Urinary bladder (tissue), 4 donors: ENCODE measurements at places on chromosomes 3 and 15.

GRCh38 chr15:59438625-59439290, 772 bp downstream of the FAM81A start:
- DNase-seq = no peak

DNA sequence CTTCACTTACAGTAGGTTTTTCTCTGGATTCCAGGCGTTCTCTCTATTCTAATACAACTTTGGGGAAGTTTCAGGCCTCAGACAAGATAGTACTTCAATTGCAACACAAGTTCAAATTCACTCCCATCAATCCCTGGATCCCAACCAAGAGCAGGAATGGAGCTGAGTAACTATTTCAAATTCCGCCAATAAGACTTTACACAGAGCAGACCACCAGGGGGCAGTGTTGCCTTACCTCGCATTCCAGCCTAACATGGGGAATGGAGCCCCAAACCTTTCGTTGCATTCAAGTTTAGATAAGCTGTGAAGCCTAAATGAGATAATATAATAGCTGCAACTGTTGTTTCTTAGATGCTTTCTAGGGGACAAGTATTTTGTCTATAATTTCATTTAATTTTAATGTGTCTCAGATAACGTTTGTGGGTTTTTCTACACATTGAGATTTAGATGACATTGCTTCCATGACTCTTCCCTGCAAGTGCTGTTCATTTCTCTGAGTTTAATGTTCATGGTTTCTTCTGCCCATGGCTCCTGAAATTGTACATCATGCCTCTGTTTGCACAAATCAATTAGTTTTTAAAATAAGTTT, 186.7 kb downstream of the NSUN3 start:
- DNase-seq = no peak

GRCh38 chr3:102533784-102534183, 99.0 kb downstream of the ZPLD1 start:
- no peak for DNase-seq

DNA sequence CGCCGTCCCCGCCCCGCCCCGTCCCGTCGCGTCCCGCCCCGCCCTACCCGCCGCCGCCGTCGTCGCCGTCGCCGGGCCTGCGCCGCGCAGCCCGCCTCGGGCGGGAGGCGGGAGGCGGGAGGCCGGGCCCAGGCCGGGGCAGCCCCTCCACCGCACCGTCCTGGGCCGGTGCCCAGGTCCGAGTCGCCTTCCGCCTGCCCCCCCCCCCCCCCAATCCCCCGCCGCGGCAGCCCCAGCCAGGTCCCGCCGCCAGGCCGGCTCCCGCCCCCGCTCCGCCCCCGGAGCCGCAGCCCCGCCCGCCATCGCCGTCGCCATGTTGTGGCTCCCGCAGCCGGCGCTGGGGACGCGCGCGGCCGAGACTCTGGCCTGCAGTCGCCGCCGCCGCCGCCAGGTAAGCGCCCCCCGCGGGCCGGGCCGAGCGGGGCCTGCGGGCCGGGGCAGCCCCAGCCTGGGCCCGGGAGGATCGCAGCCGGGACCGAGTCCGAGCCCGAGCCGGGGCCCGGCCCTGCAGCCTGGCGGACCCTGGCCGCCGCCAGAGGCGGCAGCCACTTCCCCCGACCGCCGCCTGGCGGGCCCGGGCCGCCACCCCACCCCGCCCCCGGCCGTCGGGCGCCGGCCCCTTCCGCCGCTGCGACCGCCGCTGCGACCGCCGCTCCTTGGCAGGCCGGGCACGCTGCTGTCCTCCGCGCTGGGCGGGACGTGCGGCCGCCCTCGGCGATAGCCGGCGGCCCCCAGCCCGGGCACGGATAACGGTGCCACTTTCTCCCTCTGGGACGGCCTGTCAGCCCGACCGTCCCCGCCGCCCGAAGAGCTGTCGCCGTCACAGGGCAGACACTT, at the start of gene ZNF592:
TSS of gene ZNF592 (plus strand) at position 319 of the 837 bp plus-strand sequence. CDS start 34,084 bp downstream, outside the sequence.
- DNase-seq = no peak

DNA sequence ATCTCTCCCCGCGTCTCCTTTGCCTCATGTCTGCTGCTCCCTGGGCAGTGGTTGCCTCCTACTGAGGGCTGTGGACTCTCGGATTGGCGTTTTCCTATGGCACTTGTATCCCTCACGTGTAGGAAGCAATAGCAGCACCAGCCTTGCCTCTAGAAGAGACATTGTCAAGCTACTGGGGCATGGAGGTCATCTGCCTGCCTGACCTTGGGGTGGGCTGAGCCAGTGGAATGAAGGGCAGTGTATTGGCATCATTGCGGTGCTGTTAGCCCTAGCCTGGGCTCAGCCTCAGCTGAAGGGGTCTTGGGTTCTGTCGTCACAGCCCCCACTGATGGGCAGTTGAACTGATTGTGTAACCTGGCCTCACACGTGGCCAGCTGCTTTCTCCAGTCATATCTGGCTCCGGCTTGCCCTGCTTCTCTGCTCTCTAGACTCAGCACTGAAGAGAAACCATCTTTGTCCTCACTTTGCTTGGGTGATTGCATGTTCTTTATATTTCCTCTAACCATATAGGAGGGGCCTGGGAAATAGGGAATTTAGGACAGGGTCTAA, 8.1 kb downstream of the ABCF3 start:
- no peak for DNase-seq

DNA sequence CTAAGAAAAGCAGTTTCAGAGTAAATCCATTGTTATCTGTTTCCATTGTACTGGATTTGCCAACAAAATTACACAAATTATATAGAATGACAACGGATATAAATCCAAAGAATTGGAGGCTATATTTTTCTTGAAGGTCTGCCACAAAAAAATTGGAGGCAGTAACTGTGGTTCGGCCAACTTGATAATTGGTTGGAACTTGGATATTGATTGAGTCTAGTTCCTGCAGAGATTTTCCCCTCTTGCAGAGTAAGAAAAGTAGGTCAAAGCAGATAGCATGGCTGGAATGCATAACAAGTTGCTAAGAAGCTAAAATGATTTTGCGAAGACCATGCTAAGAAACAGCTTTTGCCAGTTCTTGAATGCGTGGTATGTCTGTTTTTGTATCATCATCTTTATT, 269.6 kb upstream of the CFAP20DC start:
- no peak for DNase-seq

DNA sequence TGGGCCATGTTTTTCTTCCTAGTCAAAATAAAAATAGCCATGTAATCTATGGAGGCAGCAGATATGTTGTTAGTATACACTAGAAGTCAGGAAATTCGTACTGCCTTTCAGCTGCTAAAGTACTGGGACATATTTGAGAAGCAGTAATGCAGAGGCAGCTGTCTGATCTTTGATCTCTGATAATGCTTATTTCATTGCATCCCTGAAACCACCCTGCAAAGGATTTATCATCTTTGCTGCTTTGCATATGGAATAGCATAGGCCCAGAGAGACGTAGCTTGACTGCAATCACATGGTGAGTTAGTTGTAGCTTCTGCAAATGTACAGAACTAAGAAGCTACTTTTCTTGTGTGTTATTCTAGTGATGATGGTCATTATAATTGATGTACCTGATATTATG, 52.4 kb downstream of the RBM6 start:
- DNase-seq = no peak

GRCh38 chr3:72158639-72159326, 373.8 kb upstream of the PROK2 start:
- no peak for DNase-seq

GRCh38 chr3:177481329-177481728, 284.0 kb upstream of the TBL1XR1 start:
- DNase-seq = no peak

- no peak for DNase-seq
These were observed 5.1 kb downstream of the SCAMP2 start for GRCh38 chr15:74868059-74868458.

DNA sequence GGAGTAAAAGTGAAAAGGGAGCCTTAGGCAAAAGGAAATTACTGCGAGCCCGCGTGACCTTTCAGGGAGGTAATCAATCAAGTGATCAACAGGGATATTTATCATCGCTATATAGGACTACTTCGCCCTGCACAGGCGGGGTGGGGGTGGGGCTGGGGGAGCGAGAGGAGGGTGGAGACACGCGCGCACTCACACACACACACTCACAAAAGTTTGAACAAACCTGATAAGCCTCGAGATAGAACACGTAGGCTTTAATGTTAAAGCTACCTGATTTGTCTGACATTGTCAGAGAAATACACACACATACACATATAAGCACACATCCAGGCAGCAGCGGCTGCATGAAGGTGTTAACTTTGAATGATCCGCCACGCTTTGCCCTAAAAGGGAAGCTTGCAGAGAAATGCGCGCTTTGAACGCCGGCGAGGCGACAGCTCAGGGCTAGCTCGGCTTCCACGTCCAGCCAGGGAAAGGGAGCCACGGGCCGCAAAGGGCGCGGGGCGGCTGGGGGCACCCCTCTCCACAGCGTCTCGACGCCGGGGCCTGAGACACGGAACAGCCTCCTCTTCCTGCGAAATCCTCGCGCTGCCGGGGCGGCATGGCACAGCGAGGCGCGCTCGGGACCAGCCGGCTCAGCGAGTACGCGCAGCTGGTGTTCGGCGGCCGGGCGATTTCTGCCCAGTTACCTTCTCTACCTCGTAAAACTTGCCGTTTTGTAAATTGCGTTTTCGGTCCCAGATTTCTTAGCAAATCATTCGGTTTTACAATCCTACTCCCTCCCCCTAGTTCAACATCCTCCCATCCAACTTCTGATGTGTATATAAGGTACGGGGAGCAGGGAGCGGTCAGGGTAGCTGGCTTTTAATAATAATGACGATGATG, 4.8 kb upstream of the MECOM start:
- DNase-seq = no peak

GRCh38 chr3:102474207-102474606, 39.4 kb downstream of the ZPLD1 start:
- no peak for DNase-seq

DNA sequence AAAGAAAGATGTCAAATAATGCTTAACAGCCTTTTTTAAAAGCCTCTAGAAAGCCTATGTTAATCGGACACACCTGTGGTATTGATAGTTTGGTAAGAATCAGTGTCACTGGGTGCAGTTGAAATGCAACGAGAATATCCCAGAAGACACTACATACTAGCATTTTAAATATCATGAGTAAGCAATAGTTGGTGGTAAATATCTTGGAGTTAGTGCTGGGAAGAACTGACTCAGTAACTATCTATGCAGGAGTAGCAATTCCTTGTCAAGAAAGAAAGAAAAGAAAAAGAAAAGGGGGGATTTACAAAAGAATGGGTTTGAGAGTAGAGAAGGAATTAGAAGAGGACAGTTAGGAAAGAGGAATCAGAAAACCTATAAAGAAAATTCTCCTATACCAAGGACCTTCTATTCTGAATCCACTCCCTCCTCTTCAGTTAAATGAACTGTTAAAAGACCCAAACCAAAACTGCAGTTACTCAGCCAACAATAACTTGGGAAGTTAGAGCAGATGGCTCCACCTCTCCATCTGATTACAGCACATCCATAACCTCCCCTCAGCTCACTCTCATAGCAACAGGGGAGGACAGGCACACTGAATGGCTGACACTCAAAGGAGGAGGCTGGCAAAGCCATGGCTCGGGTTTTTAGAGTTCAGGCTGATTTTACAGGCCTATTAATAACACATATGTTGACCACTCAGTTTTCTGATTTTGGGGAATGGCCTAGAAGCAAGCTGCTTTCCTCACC, 207.6 kb upstream of the MDFIC2 start:
- no peak for DNase-seq

DNA sequence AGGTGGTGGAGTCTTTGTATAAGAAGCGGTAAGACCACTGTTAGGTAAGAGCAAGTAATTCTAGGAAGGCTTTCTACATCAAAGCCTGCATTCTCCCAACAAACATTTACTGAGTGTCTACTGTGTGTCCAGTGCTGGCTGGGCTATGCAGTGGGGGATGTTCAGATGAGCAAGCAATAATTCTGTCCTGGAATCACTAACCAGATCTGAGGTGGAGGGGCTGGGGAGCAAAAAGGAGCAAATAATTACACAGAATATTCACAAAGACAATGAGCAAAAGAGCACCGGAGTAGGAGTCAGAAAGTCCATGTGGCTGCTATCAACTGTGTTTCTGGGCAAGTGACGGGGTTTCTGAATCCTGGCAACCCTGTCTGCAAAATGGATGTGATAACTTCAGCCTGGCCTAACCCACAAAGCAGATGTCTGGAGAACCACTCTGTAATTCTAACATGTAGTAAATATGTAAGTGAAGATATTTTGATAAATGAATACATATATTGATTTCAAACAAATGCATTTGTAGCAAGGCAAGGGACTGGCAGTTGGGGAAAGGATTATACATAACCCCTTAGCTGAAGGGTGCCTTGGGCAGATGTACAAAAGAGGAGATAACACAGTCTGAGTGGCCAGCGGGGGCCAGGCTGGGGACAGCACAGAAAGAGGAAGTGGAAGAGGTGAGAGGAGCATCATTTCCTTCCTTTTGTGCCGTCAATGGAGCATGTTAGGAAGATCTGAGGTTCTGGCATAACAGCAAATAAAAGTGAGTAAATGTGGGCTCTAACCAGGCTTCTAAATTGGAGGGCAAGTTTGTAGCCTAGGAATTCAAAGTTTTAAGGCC, 28.8 kb downstream of the CYP8B1 start:
- no peak for DNase-seq

- no peak for DNase-seq
These were observed 269.3 kb downstream of the SLC9A9 start for GRCh38 chr3:143578810-143579435.

DNA sequence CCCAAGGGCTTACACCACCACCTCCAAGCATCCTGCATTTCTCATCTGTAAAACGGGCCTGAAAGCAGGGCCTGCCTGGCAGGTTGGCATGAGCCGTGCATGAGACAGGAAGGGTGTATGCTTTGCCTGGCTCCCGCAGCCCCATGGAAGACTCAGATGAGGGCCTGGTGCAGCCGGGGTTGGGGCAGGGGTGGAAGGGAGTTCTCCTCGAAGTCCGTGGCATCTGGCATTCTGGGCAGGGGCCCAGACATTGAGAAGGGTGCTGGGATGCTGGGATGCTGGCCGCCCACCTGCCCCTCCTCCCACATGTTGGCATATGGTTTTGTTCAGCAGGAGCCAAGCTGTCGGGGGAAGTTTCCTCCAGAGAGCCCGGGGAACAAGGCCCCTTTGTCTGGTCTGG, 13.0 kb upstream of the FBLN2 start:
- no peak for DNase-seq

GRCh38 chr3:111592936-111593335, 2.2 kb downstream of the ZBED2 start:
- no peak for DNase-seq

DNA sequence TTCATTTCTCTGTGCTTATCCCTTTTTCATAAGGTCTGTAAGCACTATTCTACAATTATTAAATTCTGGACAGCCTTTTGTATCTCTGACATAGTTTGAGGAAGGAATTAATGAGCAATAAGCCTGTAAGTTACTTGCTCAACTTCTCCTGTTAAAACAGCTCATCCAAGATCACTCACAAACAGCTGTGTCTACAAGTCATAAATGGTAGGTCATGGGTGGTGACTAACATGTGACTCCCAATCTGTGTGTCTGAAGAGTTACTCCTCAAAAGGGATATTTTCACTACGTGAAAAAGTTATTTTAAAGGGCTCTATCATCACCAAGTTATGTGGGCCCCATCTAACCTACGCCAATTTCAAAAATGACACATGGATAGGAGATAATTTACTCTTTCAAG, 145.2 kb upstream of the CBLB start:
- DNase-seq = no peak
